ENCODE measurements at places on chromosomes 5 and 9.

- no peak for DNase-seq
Measured at GRCh38 chr9:134413112-134413715, 87.0 kb downstream of the RXRA start.

DNA sequence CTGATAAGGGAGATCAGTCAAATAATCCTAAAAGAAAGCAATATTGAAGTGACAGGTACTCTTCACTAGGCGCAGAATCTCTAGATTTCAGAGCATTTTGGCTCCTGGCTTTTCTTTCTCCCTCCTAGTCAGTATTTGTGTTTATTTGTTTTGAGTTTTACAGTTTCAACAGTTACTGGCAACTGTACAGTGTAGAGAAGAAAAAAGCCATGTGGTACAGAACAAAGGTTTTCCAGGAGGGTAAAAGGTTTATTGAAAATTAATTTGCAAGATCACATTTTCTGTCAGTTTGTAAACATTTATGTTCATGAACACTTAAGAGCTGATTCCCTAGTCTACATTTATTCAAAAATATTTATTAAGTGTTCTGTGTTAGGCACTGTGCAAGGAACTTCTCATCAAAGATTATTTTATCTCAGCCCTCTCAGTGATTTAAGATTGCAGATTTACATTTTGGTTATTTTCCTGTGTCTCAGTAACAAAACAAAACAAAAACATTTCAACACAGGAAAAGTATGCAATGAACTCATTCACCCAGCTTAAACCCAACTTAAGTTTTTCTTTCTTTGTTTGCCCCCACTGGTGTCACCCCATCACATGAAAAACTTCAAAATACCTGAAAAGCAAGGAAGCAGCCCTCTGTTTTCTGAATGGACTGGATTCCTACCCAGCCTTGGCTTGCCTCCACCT, 12.9 kb downstream of the MINAR2 start:
- no peak for DNase-seq

GRCh38 chr9:31587146-31587545, 797.3 kb upstream of the ACO1 start:
- no peak for DNase-seq

DNA sequence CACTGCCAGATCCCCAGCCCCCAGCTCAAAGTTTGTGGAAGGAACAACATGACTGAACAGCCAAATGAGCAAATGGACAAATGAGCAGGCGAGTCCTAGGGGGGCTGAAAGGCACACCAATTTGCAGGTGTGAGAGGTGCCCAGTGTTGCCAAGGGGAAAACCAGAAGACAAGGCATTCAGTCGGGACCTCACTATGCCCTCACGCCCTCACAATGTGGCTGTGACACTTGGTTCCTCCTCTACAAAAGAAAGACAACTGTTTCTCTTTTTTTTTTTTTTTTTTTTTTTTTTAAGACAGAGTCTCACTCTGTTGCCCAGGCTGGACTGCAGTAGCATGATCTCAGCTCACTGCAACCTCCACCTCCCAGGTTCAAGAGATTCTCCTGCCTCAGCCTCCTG, 28.0 kb downstream of the TNIP1 start:
- no peak for DNase-seq

DNA sequence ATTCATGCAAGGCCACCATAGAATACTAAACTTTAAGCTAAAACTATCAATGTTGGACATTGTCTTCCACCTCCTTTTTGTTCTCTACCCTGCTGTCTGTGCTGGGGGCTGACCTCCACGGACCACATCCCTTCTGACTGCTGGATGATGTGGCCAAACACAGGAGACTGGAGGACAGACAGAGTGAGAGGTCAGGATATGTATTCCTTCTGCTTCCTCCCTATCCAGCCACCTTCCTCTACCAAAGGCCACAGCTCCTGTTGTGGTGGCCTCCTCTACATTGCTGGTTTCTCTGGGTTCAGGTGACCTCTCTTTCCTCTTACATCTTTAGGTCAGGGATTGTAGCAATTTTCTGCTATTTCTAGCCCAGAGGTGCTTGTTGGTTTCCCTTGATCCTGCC, 148.1 kb downstream of the ACTBL2 start:
- DNase-seq: no peak

Data from activated T-cell treated with anti-CD3 and anti-CD28 coated beads for 1 hour (primary cell).